ENCODE measurements at places on chromosomes 2 and 18.

DNA sequence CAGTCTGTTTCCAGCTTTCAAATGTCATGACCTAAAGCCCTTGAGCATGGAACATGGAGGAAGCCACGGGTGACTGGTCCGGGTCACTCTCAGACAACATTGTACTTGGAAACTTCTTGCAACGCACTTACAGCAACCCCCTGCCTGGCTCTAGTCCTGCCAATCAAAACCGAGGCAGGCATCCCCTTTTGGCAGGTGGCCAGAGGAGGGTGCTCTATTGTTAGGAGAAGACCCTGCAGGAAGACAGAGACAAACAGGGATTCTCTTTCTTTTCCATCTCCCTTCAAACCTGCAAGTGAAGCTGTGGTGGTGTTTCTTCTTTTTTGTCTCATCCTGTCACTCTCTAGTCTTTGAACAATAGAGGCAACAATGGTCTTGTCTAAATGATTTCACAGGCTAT, 667.2 kb downstream of the ZEB2 start:
- no peak for DNase-seq

- no peak for DNase-seq
These were observed 31.2 kb downstream of the PROC start for GRCh38 chr2:127449414-127449813.

- no peak for DNase-seq
These were observed 57.5 kb upstream of the SLC14A2 start for GRCh38 chr18:45557779-45558178.

GRCh38 chr2:99918389-99918788, 224.0 kb downstream of the AFF3 start:
- no peak for DNase-seq

DNA sequence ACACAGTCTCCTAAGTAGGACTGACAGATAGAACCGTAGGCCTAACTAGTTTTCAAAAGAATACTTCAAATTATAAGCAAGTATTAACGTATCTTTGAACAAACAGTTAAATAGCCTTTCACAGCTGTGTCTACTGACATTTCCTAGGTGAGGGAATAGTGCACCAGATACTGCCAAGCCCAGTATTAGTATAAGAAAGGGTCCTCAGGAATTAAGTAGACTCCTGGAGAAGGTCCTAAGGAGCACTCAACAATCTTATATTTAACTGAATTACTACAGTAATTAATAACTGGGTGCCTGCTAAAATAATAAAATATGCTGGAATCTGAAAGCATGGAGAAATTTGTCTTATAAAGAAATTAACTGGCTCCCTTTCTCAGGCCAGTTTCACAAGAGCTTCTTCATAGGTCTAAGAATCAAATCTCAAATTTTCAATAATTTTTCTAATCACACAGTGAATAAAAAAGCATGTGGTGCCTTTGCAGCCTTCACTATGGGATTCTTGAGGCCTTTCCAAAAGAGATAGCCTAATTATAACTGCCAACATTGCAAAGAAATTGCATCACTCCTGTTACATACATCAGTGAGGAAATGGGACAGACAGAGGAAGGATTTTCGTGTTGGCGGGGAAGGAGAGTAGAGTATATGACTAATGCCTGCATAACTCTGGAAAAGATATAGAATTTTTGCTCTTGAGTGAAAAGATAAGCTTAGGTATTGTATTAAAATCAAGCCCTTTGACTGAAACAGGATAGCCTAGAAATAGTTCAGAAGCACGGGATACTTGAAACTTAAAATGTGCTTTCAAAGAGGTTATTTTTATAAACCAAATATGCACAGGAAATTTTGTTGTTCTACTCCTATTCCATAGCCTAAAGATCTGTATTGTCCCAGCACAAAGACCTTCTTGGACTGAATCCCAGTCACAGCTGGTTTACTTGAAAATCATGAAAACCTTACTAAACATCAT, 228.6 kb upstream of the STK17B start:
- no peak for DNase-seq

GRCh38 chr2:108940156-108940555, 48.9 kb downstream of the EDAR start:
- DNase-seq = no peak

DNA sequence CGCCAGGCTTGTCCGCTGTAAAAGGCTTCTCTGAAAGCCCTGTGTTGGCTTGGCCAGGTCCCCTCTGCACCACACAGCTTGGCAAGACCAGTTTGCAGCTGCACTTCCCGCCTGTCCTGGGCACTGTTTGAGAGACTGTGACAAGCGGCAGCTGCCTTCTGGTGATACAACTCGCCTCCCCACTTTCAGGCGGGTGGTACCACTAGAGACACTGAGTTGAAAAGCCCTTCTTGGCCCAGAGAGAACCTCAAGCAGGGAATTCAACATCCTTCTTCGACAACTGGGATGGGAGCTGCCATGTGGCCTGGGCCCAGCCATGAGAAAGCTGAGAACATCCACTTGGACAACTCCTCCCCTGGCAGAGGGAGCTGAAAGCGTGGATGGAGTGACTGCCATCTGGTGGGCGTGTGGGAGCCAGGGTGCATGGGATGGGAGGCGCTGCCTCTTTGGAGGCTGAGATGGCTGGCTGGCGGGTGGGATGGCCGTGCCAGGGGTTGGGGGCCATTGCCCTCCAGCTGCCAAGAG, 125.5 kb upstream of the REV1 start:
- no peak for DNase-seq

- no peak for DNase-seq
These were observed 3.2 kb downstream of the MTHFD2 start for GRCh38 chr2:74201596-74201995.

GRCh38 chr2:181289698-181290097, 167.5 kb upstream of the ITGA4 start:
- DNase-seq = no peak

DNA sequence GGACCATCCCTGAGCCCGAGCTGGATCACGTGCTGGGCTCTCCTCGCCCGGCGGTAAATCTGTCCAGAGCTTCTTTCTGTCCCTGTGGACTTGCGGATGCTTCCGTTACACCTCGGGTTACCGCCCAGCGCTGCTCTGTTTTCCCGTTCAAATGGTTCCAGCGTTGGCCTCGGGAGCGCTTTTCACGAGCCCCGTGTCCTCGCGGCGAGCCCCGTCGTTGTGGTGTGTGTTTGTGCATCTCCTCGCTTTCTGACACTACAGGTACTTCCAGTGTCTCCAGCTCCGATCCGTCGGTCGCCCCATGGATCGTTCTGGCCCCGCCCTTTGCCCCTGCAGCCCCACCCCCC, 77.4 kb downstream of the RTP5 start:
- DNase-seq = no peak

- no peak for DNase-seq
These were observed 31.5 kb downstream of the B4GALT6 start for GRCh38 chr18:31652877-31653276.

DNA sequence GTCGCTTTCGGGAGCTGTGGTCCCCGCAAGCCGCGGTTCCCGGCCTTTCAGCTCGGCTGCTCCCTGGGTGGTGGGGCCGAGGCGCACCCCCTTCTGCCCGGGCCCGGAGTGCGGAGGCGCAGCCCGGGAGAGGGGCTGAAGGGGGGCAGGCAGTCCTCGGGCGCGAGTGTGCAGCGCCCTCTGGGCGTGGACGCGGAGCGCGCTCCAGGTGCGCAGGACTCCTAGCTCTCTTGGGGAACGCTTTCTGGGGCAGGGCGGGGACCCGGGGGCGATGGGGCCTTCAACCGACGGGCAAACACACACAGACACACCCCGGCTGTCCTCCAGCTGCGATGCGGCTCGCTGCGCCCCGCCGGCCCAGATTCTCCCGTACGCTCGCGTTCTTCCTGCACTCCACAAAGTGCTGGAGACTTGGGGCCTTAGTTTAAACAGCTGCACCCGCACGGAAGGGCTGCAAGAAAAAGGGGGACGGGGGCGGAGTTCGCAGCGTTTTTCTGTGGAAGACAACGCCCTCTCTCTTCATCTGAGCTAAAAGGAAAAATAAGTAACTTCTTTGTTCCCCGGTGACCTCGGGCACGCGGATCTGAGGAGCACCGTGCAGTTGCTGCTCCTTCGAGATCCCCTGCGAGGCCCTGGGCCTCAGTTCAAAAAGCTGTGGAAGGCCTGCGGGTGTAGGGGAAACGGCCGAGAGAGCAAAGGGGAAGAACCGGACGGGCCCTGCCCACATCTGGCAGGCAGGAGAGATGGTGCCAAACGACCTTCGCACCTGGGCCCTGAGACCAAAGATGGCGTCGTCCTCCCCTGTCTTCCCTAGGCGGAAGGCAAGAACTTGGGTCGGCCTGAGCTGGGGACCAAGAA, 593 bp upstream of the SDC1 start:
- peak; percentile 20 for DNase-seq

DNA sequence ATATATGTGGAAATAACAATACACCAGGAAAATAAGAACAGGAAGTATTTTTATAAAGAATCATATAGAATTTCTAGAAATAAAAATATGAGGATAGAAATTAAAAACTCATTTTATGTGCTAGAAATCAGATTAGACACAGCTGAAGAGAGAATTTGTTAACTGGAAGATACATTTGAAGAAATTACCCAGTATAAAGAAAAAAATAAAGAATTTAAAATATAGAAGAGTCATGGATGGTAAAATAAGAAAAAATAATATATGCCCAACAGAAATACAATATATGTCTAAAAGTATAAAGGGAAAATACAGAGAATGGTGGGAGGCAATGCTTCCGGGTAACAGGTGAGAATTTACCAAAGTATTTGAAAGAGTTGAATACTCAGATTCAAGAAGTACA, 539.9 kb downstream of the NR4A2 start:
- DNase-seq = no peak

DNA sequence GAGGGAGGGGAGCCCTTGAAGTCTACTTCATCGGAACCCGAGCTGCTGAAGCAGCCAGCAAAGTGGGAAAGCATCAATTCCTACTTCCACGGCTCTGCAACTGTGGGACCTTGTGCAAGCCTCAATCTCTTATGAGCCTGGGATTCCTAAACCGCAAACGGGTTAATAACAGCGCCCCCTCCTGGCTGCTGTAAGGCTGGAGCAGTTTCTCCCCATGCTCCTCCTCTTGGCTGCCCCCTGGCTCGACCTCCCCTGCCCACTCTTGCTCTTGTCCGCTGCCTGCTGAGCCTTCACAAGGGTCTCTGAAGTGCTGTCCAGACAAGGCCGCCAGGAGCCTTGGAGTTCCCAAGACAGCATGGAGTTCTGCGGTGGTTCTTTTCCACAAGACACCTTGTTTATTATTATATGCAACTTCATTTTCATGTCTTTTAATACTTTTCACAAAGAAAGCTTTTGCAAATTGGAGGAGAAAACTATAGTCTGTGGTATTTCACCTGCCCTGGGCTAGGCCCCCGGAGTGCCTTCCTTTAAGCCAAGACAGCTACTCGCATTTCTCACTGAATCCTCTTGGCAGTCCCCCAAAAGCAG, 157.2 kb downstream of the DDX1 start:
- no peak for DNase-seq

DNA sequence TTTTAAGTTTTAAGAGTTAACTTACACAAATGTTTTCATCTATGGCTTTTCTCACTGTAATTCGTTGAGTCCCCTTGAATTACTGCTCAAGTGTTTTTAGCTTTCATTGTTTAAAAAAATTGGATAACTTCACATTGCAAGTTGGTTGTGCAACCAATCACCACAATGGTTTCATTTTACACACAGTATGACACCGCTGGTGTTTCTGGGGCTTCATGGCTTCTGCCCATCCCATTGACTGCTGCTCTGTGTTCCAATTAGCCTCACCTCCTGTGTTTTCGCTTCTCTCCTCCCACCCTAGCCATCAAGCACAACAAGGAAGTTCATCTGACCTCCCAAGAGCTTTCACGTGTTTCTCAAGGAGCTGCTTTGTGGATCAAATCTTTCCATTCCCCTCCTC, 199.1 kb upstream of the CHAC2 start:
- DNase-seq = no peak

DNA sequence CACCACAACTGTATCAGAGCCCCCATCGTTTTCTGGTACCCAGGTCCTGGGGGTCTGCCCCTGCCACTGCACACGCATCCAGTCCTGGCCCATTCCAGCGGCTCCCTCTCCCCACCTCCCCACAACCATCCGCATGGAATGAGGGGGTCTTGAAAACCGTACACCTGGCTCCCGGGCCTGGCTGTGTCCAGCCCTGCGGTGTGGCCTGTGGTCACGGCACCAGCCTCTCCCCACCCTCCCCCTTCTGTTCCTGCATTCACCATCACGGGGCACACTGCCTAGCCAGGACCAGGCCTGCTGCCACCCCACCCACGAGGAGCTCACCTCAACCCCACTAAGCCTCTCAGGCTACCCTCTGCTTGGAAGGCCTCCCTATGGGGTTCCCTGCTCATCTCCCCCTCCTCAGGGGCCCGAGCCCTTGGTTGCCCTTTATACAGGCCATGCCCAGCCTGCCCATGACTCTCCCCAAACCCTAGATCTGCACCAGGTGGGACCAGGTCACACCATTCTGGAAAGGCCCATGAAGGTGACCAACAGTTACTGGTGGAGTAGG, 11.4 kb downstream of the GPR35 start:
- DNase-seq = no peak

GRCh38 chr2:191748528-191749180, 70.7 kb downstream of the NABP1 start:
- no peak for DNase-seq

DNA sequence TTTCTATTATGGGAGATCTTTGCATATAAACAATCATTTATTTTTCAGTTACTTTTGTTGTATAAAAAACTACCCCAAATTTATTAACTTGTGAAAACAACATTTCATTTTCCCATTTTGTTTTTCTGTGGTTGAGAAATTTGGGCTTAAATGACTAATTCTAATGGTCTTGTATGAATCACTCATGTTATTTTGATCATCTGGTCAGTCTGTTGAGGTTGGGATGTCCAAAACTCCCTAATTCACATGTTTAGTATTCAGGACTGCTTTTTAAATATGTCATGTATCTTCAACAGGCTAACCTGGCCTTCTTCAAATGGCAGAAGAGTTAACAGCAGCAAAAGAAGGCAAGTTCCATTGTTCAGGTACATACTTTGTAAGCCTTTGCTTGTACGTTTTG, 788.1 kb downstream of the TRIB2 start:
- no peak for DNase-seq

All from stimulated activated CD4-positive, alpha-beta T cell treated with anti-CD3 and anti-CD28 coated beads, Interleukin-4, amount 100 ng/mL, for 24 hours (primary cell).